CD8-positive, alpha-beta memory T cell (primary cell): ENCODE measurements at places on chromosomes 2 and 18. TPM values are rescaled to one million over a fixed set of nuclear protein-coding genes. Genes with fewer than 3 reads are reported as not detected.

- H3K27me3 ChIP-seq = no peaks in the 10 kb centered on the region
- no peaks in the 10 kb centered on the region for H3K36me3 ChIP-seq
- no peak overlapping the region for H3K27ac ChIP-seq
- H3K4me3 ChIP-seq = no peak overlapping the region
- no peaks in the 10 kb centered on the region for H3K4me1 ChIP-seq
Measured at GRCh38 chr18:50721006-50721405, 98.8 kb downstream of the MRO start.

- no peaks in the 10 kb centered on the region for H3K4me1 ChIP-seq
- H3K36me3 ChIP-seq = no peaks in the 10 kb centered on the region
- no peak overlapping the region for H3K27ac ChIP-seq
- no peak overlapping the region for H3K4me3 ChIP-seq
- no peak for DNase-seq
Measured at GRCh38 chr2:3626812-3627499, 31.0 kb upstream of the ALLC start.

GRCh38 chr2:200584639-200585038 is 1.2 kb upstream of the AOX1 start:
- no peaks in the 10 kb centered on the region for H3K36me3 ChIP-seq
- H3K27ac ChIP-seq = no peak overlapping the region
- no peak overlapping the region for H3K4me3 ChIP-seq

GRCh38 chr2:86035883-86036668 is 69.6 kb downstream of the POLR1A start:
- peak overlapping the region; percentile 53 for H3K4me3 ChIP-seq
- H3K27me3 ChIP-seq = no peaks in the 10 kb centered on the region
- peaks cover 14% of the 10 kb centered on the region for H3K36me3 ChIP-seq
- H3K4me1 ChIP-seq = peaks cover 84% of the 10 kb centered on the region
- peak; percentile 47 for DNase-seq
- H3K27ac ChIP-seq = peak overlapping the region; percentile 78

DNA sequence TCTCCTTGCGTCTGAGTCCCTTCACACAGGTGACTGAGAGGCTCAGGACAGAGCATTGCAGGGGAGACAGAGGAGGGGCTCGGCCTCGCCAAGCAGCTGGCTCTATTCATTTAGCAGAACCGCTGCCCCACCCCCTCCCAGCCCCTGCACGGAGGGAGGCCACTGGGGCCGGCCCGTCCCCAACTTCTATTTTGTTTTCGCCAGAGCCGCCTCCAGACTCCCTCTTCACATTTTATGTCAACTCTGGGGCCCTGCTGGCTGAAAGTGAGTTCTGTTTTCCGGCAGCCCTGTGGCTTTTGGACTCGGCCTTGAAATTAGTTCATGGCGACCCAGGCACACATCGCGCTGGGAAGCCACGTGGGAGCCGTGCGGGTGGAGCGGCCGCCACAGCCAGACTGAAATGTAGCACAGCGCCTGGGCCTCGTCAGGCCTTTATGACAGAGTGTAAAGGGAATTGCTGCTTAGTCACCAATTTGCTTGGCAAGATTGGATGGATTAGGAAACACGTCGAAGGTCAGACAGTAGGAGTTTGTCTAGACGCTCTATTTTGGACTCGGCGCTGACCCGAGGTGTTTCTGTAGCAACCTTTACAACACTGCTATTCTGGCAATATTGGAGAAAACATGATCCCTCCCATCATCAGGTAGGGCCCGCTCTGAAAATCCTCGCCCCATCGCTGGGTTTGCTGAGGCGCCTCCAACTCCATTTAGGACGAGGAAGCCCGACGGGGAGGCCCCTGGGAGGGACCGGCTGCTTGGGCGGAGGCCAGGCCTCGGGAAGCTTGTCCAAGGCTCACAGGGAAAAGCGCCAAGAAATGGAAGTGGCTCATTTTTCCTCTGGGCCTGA is 90.7 kb upstream of the CTDP1 start:
- no peaks in the 10 kb centered on the region for H3K4me1 ChIP-seq
- no peak overlapping the region for H3K4me3 ChIP-seq
- DNase-seq = peak; percentile 17
- no peaks in the 10 kb centered on the region for H3K36me3 ChIP-seq

DNA sequence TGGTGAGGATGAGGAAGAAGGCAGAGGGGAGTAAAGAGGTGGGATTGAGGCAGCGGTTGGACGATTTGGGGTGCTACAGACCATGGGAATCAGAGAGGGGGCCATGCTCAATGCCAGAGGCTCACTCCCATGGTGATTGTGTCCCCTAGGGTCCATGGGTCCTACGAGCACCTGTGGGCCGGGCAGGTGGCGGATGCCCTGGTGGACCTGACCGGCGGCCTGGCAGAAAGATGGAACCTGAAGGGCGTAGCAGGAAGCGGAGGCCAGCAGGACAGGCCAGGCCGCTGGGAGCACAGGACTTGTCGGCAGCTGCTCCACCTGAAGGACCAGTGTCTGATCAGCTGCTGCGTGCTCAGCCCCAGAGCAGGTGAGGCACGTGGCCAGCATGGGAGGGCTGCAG is 5.2 kb downstream of the CAPN10 start:
- H3K27ac ChIP-seq = no peak overlapping the region
- H3K4me1 ChIP-seq = peaks cover 19% of the 10 kb centered on the region
- H3K36me3 ChIP-seq = peaks cover 9% of the 10 kb centered on the region
- no peaks in the 10 kb centered on the region for H3K27me3 ChIP-seq

GRCh38 chr2:19887510-19887909 is 14.3 kb downstream of the TTC32 start:
- H3K36me3 ChIP-seq = no peaks in the 10 kb centered on the region
- no peak for DNase-seq
- no peak overlapping the region for H3K27ac ChIP-seq
- H3K27me3 ChIP-seq = no peaks in the 10 kb centered on the region

DNA sequence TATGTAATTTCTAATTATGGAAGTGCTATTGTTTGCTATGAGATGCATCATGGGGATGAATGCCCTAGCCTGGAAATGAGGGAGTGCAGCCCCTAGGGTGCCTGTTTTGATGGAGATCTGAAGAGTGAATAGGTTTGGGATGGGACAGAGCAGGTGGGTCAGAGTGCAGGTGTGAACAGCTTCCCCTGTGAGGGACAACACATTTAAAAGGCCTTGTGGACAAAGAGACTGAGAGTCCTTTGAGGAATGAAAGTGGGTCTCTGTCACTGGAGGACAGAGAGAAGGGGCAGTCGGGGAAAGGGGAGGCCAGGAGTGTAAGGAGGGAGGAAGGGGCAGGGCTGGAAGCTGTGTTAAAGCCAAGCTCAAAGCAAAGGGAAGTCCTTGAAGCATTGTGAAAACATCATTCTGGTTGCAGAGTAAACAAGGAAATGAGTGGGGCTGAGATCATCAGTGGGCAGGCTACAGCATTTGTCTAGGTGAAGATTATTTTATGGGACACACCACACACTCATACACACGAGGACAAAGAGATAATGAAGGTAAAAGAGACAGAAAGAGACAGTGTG is 877.6 kb downstream of the SLC4A3 start:
- no peak overlapping the region for H3K27ac ChIP-seq
- DNase-seq = no peak
- no peaks in the 10 kb centered on the region for H3K27me3 ChIP-seq
- no peak overlapping the region for H3K4me3 ChIP-seq
- H3K4me1 ChIP-seq = no peaks in the 10 kb centered on the region

DNA sequence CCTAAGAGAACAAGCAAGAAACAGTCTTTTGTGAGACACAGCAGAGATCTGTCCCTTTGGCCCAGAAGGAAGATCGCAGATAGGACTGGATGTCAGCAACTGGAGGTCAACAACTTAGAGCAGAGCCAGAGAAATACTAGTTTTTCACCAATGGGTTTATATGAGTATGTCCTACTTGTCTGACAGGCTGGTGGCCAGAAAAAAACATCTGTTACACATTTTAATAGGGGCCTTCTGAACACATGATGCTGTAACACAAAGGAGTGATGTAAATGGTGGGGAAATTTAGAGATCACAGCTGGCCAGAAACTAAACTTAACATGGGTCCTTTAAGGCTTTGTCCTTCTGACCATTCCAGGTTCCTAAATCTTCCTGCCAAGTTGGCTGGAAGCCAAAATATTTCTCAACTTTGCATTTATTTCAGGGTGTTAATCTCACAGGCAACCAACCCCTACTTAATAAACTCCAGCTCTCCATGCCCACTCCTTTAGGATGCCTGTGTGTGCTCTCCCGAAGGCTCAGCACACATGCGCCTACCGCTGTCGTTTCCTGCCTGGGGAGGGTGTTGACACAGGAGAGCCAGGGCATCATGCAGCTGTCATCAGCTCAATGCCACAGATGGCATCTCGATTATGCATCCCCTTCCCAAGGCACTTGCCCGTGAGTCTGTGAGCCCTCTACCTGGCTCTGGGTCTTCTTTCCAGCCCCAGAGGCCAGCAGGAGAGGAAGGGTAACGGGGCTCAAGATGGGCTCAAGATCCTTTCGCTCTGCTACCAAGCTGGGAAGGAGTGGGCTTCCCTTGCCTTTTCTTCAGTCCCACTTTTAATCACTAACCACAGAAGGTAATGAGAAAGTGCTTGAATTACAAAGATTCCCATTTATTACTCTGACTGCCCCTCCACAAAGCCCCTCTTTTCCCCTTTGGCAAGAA is 252.5 kb downstream of the ETAA1 start:
- DNase-seq = no peak
- no peaks in the 10 kb centered on the region for H3K4me1 ChIP-seq
- no peaks in the 10 kb centered on the region for H3K27me3 ChIP-seq
- no peaks in the 10 kb centered on the region for H3K36me3 ChIP-seq
- no peak overlapping the region for H3K27ac ChIP-seq
- H3K4me3 ChIP-seq = no peak overlapping the region

GRCh38 chr2:241483305-241483704 is 25.1 kb downstream of the STK25 start:
- no peak overlapping the region for H3K4me3 ChIP-seq
- H3K27me3 ChIP-seq = no peaks in the 10 kb centered on the region
- DNase-seq = no peak
- no peaks in the 10 kb centered on the region for H3K36me3 ChIP-seq

DNA sequence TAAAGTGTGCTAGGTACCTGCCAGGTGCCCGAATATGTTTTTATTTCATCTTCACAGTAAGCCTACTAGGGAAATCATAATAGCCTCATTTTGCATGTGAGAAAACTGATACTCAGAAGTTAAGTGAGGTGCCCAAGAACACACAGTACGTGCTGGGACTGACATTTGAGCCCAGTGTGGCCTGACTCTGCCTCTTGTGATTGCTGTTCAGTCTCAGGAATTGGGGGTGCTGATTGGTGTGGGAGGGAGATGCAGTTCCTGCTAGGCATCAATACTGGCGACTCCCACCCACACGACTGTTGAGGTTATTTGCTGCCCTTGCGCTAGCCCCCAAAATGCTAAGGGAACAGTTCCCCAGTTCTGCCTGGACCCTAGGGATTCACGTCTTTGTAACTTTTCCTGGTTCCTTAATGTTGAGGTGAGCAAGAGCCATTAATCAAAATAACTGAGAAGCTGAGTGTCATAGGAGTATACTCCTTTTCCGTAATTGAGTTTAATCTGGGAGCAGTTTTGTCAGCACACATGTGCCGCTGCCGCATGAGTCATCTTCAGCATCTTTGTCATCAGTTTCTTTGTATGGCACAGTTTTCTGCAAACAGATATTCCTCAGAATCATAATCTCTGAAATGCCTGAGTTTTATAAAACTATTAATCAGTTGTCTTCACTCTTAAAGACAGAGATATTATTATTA is 120.7 kb downstream of the NCK2 start:
- peaks cover 91% of the 10 kb centered on the region for H3K4me1 ChIP-seq
- no peaks in the 10 kb centered on the region for H3K27me3 ChIP-seq
- no peak overlapping the region for H3K4me3 ChIP-seq
- H3K36me3 ChIP-seq = peaks cover 12% of the 10 kb centered on the region

DNA sequence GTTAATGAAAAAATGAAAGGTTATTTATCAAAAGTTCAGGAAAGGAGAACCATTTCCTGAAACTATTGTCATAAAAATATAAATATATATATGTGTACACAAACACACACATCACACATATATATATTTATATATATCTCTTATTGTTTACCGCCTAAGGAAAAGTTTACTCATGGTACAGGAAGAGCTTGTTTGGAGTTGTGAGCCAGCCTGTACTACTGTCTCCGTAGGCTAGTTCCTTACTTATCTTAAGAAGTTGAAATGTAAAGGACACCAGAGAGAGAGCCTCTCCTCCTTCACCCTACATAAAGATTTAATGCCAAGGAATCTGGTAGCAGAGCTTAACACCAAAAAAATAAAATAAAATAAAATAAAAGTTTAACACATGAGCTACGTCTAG is 19.6 kb downstream of the DSC1 start:
- no peak overlapping the region for H3K4me3 ChIP-seq
- no peak for DNase-seq
- no peaks in the 10 kb centered on the region for H3K36me3 ChIP-seq
- no peaks in the 10 kb centered on the region for H3K27me3 ChIP-seq
- no peak overlapping the region for H3K27ac ChIP-seq

CDCA7 gene
- 5.0 TPM for polyA plus RNA-seq

ONECUT2 gene
- not detected for polyA plus RNA-seq

ANXA4 gene
- polyA plus RNA-seq = 38.6 TPM

DNA sequence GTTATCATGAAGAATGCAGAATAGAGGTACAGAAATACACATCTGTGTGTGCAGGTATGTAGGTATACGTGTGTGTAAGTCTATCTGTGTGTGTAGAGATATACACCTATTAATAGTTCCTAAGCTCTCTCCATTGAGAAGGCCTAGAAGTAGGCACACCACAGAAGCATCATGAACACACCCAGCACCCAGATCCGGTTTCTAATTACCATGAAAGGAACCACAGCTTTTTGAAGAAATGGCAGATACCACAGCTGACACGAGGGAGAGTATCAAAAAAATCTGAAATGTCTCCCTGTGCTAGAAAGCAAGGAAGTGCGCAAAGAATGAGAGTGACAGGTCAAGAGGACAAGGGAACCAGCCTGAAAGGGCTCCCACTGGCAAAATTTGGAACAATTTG is 27.7 kb upstream of the AP1S3 start:
- H3K36me3 ChIP-seq = no peaks in the 10 kb centered on the region
- H3K27ac ChIP-seq = no peak overlapping the region
- H3K4me3 ChIP-seq = no peak overlapping the region
- peaks cover 23% of the 10 kb centered on the region for H3K4me1 ChIP-seq

GRCh38 chr2:39622860-39623259 is 42.9 kb upstream of the TMEM178A start:
- H3K27me3 ChIP-seq = peaks cover 4% of the 10 kb centered on the region
- no peak for DNase-seq
- no peak overlapping the region for H3K4me3 ChIP-seq
- no peak overlapping the region for H3K27ac ChIP-seq

GRCh38 chr2:215601990-215602721 is 166.3 kb upstream of the FN1 start:
- no peak for DNase-seq
- H3K4me1 ChIP-seq = no peaks in the 10 kb centered on the region
- H3K36me3 ChIP-seq = no peaks in the 10 kb centered on the region
- H3K27ac ChIP-seq = no peak overlapping the region

APLF gene
- polyA plus RNA-seq = 1.9 TPM

RMDN2 gene
- 6.3 TPM for polyA plus RNA-seq

- no peaks in the 10 kb centered on the region for H3K36me3 ChIP-seq
- no peak overlapping the region for H3K27ac ChIP-seq
- DNase-seq = no peak
- H3K4me3 ChIP-seq = no peak overlapping the region
- H3K27me3 ChIP-seq = no peaks in the 10 kb centered on the region
Measured at GRCh38 chr2:29528891-29529520, 392.4 kb downstream of the ALK start.

- H3K36me3 ChIP-seq = no peaks in the 10 kb centered on the region
- H3K27me3 ChIP-seq = no peaks in the 10 kb centered on the region
- no peak overlapping the region for H3K4me3 ChIP-seq
Measured at GRCh38 chr2:105536175-105536574, 137.3 kb upstream of the FHL2 start.

PASK gene
- 32.8 TPM for polyA plus RNA-seq
